NCI-H2029 (cell line): ENCODE measurements at places on chromosomes 7 and 10.

DNA sequence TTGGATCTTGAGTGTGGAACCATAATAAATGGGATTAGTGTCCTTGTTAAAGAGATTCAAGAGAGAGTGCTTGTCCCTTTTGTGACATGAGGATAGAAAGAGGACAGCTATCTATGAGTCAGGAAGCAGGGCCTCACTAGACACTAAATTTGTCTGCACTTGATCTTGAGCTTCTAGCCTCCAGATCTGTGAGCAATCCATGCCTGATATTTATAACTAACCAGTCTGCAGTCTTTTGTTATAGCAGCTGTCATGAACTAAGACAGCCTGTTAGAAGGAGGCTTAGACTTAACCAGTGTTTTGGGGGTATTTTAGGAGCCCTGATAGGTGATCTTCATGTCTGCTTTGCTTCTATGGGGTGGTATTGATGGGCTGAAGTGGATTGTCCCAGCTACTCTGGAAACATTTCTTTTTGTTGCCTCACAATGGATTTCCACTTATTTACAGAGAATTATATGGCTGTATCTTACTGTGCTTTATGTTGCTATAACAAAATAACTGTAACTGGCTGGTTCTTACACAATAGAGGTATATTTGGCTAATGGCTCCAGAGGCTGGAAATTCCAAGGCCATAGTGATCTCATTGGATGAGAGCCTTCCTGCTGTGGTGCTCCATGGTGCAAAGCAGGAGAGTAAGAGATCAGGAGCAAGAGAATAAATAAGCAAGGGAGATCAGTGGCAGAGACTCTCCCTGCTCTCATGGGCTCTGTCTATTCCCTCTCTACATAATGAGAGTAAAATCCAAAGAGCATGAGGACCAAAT is 23.4 kb upstream of the AKR1C3 start:
- DNase-seq: no peak

DNA sequence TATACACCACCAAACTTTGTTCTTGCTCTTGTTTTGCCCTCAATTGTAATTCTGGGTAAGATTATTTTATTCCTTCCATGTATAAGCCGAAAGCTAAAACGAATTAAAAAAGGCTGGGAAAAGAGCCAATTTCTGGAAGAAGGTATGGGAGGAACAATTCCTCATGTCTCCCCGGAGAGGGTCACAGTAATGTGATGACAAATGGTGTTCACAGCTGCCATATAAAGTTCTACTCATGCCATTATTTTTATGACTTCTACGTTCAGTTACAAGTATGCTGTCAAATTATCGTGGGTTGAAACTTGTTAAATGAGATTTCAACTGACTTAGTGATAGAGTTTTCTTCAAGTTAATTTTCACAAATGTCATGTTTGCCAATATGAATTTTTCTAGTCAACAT is 12.5 kb upstream of the CFAP69 start:
- no peak for DNase-seq

DNA sequence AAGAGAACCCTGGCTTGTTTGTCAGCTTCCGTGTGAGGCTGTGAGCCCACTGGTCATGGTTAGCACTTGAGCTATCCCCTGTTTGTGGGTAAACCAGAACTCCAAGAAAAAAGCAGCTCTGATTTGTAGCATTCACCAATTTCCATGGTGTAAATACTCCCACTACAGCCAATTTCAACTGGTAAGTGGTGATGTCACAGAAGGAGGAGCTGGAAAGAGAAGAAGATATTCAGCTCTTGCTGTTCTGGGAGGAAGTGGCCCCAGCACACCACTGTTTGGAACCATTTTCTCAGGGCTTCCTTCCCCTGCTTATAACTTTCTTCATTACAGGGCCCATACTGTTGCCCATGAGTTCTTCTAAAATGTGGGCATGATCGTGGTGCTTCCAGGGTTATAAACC is 500.1 kb upstream of the ZMIZ1 start:
- DNase-seq: no peak

- no peak for DNase-seq
Observed at GRCh38 chr7:138853448-138853847, 55.5 kb upstream of the ATP6V0A4 start.

- DNase-seq: no peak
Observed at GRCh38 chr10:128005858-128006257, 99.0 kb downstream of the PTPRE start.

DNA sequence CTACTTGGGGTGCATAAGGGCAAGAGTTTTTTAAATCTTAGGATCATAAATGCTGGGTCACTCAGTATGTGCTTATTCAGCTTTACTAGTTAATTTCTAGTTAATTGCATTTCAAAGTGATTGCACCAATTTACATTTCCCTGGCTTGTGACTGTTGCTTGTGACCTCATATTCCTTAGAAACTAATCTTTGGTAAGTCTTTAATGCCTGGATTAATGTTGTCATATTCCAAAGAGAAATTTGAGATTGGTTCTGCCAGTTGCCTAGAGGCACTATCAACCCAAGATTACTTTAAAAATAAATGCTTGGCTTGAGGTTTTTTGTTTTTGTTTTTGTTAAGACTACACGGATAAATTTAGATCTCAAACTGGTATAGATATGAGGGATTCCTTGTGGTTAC is 103.1 kb downstream of the ANK3 start:
- no peak for DNase-seq

DNA sequence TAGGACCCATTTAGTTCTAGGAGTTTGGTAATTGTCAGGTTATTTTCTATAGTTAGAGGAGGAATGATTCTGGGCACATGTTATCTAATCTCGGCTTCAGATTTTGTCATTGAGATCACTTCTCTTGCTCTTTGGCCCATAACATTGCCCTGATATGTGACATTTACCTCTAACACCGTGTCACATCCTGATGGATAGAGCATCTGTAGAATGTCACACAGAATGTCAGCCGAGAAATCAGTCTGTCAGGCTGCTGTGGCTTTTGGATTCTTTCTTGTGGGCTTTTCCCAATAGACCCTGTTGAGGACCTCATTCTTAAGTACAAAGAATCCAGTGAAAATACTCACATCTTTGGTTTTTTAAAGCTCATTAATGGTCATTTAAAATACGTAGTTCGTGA is 142.4 kb downstream of the LRRC4 start:
- no peak for DNase-seq

GRCh38 chr10:67788028-67788886 is 49.7 kb downstream of the DNAJC12 start:
- no peak for DNase-seq

GRCh38 chr10:31242902-31243301 is 76.1 kb upstream of the ZEB1 start:
- no peak for DNase-seq

DNA sequence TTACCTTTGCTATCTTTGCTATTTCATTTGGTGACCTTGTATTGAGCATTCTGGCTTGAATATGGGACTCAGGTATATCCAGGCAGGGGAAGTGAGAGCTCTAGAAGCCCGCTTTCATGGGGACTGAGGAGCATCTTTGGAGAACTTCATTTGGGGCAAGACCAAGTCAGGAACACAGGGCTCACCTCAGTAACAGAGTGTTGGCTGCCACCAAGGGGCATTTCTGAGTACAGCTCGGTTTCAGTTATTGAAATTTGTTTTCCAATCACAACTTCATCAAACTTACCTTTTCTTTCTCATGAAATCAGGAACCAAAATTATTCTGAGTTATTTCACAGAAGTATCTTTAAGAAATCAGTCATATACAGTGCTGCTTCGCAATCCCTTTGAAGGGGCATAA is 337.2 kb downstream of the C7orf25 start:
- DNase-seq: no peak

GRCh38 chr10:118720685-118721538 is 33.9 kb downstream of the CACUL1 start:
- no peak for DNase-seq

DNA sequence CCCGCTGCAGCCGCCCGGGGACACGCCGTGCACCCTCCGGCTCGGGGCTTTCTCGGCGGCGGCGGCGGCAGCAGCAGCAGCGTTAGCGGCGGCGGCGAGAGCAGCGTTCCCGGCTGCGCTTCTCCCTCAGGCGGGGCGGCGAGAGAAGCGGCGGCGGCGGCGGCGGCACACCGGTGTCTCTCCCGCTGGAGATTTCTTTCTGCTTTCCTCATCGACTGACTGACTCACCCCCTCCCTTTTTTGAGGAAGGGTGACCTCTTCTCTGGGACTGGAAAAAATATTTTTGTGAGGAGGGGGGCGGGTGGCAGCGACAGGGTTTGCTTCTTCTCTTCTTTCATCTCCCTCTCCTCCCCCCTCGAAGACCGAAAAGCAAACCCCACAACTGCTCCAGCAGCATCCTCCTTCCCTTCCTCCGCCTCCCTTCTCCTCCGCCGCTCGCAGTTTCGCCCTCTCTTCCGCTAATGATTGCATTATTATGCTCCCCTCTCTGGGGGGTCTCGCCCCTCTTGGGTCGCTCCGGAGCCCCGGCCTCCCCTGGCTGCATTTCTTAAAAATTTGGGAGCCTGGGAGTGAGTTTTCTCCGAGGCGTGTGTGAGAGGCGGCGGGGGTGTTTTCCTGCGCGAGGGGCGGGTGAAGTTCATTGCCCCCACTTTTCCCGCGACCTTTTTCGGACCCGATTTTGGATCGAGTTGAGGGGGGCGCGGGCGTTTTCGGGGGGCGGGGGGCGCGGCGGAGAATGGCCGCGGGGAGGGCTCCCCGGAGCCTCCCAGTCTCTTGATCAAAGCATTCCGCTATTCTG is 411 bp downstream of the AUTS2 start:
- DNase-seq: no peak

DNA sequence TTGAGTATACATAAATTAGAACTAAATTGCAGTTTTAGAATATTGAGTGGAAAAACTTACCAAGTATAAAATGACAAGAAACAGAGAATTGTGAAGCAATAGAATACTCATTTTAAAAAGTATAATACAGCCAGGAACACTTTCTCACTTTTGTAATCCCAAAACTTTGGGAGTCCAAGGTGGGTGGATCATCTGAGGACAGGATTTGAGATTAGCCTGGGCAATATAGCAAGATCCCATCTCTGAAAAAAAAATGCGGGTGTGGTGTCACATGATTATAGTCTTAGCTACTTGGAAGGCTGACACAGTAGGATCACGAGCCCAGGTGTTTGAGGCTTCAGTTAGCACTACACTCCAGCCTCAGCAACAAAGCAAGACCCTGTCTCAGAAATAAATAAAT is 440.9 kb upstream of the POT1 start:
- no peak for DNase-seq

GRCh38 chr10:88848499-88848898 is 3.1 kb downstream of the ANKRD22 start:
- no peak for DNase-seq

GRCh38 chr10:31707093-31708039 is 221.3 kb downstream of the ARHGAP12 start:
- DNase-seq: no peak

DNA sequence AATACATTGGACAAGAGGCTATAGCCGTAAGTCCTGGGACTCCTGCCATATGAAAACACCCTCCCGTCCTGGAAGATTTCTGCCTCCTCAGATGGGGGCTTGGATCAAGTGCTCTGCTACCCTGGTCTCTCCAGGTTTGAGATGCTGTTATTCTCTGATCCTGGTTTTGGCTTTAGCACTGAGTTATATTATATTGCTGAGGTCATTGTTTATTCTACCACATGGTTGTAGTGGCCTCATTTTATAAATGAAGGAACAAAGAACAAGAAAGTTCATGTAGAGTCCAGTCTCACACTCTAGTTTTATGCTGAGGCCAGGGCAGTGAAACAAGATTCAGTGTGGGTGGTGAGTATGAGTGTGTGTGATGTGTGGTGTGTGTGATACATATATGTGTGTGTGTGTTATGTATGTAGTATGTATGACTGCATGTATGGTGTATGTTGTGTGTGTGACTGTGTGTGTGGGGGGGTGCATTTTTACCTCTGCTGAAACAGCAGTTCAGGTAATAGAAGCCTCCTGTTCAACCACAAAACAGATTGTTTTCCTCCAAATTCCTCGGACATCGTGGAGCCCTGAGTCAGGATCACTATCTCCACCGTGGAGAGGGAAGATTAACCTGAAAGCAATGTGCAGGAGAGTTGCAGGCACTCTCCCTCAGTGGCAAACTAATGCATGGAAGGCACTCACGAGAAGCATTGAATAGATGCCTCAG is 80.7 kb downstream of the C7orf25 start:
- DNase-seq: no peak

GRCh38 chr10:5365928-5366327 is 1.2 kb downstream of the UCN3 start:
- no peak for DNase-seq

GRCh38 chr7:156578978-156579430 is 61.6 kb upstream of the RNF32 start:
- no peak for DNase-seq

DNA sequence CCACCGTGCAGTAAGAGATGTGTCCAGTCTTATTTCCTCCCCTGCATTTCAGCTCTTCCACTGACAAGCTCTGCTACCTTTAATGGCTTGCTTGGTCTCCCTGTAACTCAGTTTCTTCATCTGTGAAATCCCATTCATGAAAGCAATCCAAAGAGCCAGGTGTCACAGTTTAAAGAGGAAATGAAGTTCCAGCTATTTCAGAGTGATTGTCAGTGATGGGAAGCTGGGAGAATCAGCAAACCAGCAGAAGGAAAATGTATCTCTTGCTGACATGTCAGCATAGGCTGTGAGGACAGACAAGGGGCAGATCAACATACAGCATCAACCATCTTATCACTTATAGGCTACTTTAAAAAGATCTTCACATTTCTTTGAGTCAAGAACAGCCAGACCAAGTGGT is 445.3 kb downstream of the ADRA2A start:
- DNase-seq: no peak

DNA sequence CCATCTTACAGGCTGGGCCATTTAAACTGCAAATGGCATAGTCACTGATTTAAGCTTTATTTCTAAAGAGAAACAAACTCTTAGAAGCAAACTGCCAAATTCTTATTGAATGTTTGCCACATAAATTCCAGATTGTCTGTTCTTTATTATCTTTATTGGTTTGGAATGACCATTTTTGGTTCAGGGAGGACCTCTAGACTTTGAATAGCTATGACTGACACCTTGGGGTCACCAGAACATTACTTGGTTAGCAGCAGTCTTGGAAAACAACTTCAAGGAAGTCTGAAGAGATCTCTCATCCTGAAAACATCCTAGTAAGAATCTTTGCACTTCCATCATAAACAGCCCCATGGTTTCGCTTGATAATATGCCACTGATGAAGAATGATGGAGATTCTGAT is 197.1 kb downstream of the SUGCT start:
- DNase-seq: no peak

DNA sequence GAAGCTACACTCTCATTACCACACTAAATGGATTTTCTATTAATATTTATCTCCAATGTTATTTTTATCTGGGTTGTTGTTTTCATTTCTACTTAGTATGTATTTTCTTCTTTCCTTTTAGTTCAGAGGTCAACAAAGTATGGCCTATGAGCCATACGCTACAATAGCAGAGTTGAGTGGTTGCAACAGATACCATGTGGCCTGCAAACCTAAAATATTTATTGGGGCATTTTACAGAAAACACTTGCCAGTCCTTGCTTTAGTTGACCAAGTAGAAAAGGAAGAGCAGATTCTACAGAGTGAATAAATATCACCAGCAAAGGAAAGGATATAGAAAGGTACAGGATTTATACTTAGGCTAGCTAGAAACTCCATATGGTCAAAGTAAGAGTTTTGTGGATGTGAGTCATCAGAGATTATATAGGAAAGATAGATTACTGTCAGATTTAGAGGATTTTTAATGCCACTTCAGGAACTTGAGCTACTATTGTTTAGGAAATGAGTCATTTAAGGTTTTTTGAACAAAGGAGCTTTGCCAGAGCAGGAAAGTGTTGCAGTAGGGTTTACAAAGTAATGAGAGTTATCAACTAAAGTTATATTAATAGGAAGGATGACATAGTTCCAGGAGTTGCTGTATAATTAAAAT is 323.3 kb upstream of the KAT6B start:
- DNase-seq: no peak
